Activated CD4-positive, alpha-beta T cell treated with anti-CD3 and anti-CD28 coated beads, Interleukin-2, amount 50 U/mL, for 24 hours (primary cell): ENCODE measurements at places on chromosomes 7 and 10.

DNA sequence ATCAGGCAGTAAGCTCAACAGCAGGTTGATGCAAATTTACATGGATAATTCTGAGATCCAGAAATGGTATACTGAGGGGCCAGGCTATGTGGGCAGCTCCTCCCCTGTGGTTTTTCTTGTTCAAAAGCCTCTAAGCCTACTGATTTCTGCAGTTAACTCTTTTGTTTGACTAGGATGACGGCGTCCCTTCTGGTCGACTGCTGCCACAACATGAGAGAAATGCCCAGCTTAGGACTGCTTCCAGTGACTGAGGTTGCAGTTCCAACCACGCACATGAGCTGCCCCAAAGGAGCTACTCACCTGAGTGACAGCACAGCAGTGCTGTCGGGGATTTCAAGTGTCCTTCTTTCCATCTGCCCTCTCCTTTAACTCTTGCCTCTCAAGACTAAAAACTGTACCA is 973.0 kb upstream of the GHITM start:
- no peak for DNase-seq

- DNase-seq, result no peak
Measured at GRCh38 chr10:1153805-1154351, 97.7 kb downstream of the WDR37 start.

DNA sequence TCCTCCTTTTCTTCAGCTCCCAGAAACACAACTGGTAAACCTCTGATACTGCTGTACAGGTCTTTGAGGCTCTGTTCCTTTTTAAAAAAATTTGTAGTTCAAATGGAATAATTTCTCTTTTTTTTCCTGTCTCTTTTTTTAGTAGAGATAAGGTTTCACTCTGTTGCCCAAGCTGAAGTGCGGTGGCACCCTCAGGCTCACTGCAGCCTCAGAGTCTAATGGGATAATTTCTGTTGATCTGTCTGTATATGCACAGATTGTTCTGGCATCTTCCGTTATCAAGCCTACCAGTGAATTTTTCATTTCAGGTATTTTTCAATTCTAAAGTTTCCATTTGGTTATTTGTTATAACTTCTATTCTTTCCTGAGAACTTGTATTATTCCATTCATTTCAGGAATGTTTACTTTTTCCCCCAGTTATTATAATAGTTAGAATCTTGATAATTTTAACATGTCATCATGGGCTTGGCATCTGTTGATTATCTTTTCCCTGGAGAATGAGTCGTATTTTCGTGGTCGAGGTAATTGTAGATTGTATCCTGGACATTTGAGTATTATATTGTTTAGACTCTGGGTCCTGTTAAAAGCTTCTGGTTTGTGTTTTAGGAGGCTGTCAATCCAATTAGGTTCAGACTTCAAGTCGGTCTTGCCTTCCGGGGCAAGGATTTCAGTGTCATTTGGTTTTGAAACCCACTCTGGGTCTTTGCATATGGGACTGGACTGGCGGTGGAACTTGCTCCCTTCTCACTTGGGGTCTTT is 24.5 kb downstream of the CRCP start:
- no peak for DNase-seq

- DNase-seq, result no peak
Measured at GRCh38 chr10:24851629-24852028, 100.8 kb downstream of the PRTFDC1 start.

- no peak for DNase-seq
Measured at GRCh38 chr10:51137756-51138529, 63.7 kb downstream of the PRKG1 start.

GRCh38 chr10:63885156-63885555 is 364.0 kb downstream of the REEP3 start:
- DNase-seq, result no peak

GRCh38 chr7:83366629-83367028 is 203.9 kb upstream of the PCLO start:
- DNase-seq, result no peak

DNA sequence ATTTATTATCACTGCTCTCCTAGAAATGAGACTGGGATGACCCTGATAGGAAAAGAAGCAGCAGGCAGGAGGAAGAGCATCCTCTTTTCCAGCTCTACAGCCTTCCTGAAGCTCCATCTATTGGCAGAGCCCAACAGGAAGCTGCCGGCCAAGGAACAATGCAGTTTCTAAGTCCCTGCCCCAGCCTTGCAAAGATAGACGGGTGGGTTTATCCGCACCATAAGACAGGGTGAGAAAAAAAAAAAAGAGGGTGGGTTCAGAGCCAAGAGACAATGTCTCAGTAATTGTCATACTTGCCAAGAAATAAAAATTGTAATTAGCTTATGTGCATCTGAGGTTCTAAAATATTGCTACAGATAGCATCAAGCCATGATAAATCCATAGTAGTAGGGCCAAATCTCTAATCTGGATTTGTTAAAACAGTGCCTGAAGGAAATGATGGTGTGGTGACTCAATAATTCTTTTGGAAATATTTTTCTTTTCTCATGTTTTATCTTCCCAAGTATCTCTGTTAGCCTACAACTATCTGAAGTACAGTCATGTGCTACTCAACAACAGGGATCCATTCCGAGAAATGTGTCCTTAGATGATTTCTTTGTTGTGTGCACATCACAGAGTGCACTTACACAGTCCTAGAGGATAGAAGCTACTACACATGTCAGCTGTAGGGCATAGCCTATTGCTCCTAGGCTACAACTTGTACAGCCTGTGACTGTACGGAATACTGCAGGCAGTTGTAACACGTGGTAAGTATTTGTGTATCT is 242.9 kb upstream of the CXCL12 start:
- DNase-seq, result no peak

DNA sequence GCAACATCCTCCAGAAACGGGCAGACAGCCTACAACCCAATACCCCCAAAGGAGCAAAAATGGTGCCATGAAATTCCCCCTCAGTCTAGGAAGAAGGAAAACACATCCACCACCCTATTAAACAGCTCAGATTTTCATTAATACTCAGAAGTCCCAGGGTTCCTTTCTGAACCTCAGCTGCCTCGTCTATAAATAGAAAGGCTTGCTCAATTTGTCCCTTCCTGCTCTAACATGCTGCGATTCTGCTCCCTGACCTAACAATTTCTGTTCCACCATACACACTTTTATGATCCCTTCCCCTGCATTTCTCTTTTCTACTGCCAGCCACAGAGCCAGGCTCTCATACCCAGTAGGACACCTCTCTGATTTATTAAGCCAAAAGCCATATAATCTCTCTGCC is 68.1 kb downstream of the MTERF1 start:
- no peak for DNase-seq

GRCh38 chr7:128407751-128408708 is 1.8 kb downstream of the IMPDH1 start:
- no peak for DNase-seq

- DNase-seq, result no peak
Measured at GRCh38 chr7:2820508-2820934, 23.6 kb downstream of the GNA12 start.
